Esophagus mucosa (tissue), 1 donor: ENCODE measurements at places on chromosomes 6 and 20. TPM values are rescaled to one million over a fixed set of nuclear protein-coding genes. Genes with fewer than 3 reads are reported as not detected.

RALGAPA2 gene
- total RNA-seq = 15.9 TPM

GRCh38 chr6:137227871-137228302 is 8.7 kb upstream of the IFNGR1 start:
- no peak for ATAC-seq

BPI gene
- total RNA-seq = not detected

GRCh38 chr6:40626886-40627285 is 39.7 kb upstream of the LRFN2 start:
- ATAC-seq = peak; percentile 78

GRCh38 chr20:5719861-5720403 is 30.3 kb upstream of the SHLD1 start:
- ATAC-seq = peak; percentile 32

SLC35D3 gene
- total RNA-seq = not detected

GRCh38 chr6:149108038-149108748 is 209.3 kb upstream of the TAB2 start:
- ATAC-seq = no peak
